ENCODE measurements at places on chromosomes 6 and 20.

DNA sequence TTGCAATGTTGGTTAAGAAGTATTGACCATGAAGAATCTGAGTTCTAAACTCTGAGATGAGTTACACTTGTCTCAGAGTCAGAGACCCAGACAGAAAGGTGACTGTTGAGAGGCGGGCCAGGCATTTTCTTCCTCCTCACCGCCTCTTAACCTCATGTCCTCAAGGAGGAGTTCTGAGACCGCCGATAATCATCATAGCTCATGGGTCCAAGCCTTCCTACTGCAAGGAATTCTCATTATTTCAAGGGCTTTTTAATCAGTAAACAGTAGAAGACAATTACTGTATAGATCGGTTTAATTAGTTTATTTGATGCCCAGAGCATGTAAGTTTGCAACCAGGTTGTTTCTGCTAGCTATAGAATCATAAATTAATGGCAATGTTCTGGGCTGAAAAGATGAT, 382.4 kb upstream of the MMS22L start:
- DNase-seq, result no peak

DNA sequence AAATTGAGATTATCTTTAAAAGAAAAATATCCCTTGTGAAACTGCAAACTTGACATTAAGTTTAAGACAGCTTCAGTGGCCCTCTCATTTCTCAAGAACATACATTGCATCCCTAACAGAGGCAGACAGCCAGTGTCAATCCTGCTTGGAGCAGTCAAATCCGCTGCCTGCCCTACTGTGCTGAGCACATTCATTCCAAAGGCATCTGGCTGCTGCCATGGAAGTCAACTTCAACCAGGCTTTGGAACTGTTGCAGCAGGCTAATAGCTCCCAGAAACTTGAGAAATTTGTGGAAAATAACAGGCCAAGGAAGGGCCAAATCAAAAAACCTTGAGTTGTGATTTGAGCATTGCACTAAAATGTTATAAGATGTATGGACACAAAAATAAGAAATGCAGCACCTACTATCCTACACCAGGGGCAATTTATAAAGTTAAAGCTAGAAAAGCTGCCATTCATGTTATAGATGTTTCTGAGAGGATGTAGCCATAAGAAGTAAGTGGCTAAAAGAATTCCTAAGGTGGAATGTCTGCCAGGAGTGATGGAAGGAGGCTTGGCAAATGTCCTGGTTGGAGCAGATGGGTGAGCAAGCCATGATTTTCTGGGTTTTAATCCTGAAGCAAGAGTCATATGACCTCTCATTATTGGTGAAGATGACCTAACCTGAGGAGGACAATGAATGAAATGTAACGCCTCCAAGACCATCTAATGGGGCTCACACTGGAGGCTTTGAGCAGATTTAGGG, 31.4 kb upstream of the HAO1 start:
- no peak for DNase-seq

- no peak for DNase-seq
These were observed 9.9 kb downstream of the PROCR start for GRCh38 chr20:35181731-35182130.

DNA sequence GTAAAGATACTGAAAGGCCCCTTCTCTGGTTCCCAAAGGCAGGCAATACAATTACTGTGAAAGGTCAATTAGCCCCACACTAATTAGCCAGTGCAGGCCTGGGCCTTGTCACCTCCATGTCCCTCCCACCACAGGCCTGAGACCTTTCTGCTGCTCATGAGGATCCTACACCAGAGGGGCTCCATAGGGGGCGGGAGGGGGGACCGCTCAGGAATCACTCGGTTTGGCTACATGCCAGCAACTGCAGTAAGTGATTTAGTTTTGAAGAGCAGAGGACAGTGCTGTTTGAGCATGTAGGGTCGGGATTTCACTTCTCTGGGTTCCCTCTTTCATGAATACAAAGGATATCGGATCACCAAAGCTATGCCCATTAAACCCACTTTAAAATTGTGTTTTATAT, 455.6 kb downstream of the PRKN start:
- DNase-seq, result no peak

DNA sequence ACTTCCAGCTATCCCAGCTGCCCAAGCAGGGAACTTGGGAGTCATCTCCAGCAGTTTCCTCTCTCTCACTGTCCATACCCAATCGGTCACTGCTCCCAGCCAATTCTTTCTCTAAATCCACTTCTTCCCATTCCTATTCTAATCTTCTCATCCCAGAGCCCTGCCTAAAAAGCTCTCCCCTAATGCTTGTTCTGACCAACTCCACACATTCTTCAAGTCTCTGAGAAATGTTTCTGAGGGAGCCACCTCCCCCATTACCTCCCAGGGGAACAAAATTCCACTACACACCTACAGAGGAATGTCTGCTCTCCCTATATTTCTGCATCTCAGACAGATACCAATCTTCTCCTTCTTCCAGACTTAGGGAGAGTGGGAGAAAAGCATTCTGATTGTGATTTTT, 14.0 kb downstream of the SLC17A4 start:
- DNase-seq, result no peak

- no peak for DNase-seq
These were observed 123.8 kb downstream of the CDKAL1 start for GRCh38 chr6:20658053-20658452.

DNA sequence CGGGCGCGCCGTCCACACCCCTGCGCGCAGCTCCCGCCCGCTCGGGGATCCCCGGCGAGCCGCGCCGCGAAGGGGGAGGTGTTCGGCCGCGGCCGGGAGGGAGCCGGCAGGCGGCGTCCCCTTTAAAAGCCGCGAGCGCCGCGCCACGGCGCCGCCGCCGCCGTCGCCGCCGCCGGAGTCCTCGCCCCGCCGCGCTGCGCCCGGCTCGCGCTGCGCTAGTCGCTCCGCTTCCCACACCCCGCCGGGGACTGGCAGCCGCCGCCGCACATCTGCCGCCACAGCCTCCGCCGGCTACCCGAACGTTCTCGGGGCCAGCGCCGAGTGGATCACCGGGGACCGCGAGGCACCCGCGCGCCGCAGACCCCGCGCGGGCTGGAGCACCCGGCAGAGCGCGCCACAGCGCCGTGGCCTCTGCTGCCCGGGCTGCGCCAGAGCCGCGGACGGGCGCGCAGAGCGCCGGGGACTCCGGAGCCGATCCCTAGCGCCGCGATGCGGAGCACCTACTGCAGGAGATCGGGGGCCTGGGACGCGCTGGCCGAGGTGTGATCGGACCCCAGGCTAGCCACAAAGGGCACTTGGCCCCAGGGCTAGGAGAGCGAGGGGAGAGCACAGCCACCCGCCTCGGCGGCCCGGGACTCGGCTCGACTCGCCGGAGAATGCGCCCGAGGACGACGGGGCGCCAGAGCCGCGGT, at the start of gene BMP2:
BMP2 (plus strand) TSS at position 151 of the 692 bp plus-strand sequence. CDS start 2,441 bp downstream, outside the sequence.
- DNase-seq, result peak; percentile 77

DNA sequence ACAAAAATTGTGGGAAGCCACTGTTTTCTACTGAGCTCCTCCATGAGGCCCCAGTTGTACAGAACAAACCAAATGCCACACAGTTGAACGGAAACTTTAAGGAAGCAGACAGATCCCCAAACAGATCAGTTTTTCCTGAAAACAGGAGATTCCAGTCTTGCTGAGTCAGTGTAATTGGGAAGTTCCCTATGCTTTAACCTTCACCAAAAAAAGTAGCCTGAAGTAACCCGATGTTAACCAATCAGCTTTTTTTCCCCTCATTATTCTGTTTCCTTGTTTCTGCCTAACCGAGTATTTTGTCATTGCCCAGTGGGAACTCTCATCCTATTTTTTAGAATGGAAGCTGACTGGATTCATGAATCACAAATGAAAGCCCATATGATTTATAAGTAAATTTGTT, 36.7 kb downstream of the MARCKS start:
- DNase-seq, result peak; percentile 63

DNA sequence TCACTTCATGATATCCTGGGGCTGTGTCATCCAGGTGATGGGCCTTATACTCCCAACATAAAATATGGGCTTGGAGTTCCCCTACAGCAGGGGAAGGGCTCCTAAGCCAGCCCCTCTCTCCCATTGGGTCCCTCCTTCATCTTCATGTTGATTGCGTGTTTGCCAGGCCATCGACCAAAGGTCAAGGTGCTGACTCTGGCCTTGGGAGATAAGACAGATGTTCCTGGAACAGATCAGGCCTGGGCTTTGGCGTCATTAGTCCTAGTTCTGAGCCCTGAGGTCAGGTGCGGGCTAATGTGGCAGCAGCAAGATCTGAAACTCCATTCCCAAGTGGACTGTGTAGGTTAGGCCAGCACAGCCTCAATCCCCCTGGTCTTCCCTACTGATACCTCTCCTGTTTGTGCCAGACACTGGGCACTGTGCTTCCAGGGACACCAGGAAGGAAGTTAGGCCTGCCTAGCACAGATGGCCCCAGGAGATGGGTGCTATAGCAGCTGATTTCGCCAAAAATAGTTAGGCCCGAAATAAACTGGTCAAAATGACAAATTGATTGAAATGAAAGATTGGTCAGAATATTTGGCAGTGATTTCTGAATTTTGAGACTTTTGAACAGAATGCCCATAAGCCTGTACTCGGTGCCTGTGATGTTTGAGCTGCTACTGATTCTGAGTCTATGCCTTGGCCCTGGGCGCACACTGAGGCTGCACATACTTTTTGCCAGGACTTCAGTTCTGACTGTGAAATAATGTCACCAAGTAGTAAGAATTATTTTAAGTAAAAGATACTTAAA, 28.8 kb downstream of the EPB41L1 start:
- no peak for DNase-seq

DNA sequence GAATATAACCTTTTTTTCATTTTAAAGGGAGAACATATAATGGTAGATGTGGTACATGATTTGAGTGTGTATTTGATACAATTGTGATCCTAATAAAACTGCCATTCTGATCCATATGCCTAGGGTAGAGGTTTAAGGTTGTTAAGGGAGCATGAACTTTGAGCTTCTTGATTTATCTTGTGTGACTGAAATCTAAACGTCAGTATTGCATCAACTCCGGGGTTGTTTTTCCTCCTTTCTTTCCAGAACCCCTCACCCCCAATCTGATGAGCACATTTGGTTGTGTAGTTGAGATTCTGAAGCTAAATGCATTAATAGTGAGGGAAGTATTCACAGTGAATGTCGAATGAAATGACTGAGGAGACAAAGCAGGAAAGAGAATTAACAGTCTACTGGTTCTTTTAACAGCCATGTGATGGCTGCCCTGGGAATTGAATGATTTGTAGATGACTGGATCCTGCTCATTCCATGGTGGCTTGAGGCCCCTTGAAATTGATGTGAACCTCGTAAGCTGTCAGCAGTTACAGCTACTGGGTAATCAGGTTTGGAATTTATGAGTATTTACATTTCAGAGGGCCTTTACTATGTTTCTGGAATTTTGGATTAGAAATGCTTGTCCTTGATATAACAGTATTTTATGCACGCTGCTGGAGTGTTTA, 44.8 kb downstream of the FARS2 start:
- DNase-seq, result no peak

DNA sequence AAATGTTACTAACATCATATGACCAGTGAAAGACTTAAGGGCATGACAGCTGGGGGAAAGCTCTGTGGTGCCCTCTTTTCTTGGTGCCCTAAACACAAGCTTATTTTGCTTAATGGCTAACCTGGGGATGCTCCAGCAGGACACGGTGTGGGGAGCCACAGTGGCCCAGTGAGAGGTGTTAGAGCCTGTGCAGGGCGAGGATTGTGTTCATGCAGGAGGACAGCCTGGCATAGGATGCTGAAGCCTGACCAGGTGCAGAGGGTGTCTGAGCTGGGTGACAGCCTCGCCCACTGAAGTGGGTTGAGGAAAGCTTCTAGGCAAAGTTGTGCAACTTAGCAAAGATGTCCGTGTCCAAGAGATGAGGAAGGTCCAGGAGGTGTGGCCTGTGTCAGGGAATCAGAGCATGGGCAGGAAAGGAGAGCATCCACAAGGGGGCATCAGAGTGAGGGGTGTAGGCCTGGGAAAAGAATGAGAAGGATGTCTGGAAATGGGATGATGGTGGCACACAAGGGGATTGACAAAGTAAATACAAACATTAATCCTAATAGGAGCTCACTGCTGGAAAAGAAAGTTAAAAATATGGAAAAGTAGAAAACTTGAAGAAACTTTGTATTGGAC, 33.9 kb downstream of the SLC17A4 start:
- peak; percentile 56 for DNase-seq

GRCh38 chr6:70112716-70113115, 190.2 kb downstream of the COL9A1 start:
- DNase-seq, result no peak

DNA sequence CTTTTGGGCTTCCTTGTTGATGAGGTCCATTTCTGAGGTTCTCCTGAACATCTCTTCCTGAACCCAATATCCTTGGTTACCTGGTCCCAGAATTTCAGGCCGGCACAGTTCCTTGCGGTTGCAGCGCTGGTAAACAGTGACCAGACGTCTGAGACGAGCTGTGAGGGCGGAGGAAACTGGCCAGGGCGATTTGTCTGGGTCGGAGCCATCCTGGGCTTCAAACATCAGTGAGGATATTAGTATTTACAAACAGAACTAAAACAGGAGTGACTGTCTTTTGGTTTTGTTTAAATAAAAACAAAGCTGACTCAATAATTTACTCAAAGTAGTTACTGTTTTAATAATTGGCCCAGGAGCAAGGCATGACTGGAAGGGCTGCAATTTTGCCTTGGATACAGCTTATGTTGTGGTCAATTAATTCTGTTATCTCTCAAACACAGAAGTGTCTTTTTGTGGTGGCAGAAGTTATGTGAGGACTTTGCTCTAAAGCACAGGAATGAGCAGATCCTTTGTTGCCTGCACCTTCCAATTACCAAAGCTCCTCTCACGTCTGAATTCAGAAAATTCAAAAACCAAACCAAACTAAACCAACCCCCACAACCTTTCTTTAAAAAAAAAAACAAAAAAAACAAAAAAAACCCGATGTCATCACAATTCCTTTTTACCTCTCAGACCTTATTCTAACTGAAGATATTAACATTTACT, 58.7 kb upstream of the EMILIN3 start:
- DNase-seq, result no peak

GRCh38 chr6:31621991-31622390, 1.5 kb downstream of the PRRC2A start:
- DNase-seq, result no peak

DNA sequence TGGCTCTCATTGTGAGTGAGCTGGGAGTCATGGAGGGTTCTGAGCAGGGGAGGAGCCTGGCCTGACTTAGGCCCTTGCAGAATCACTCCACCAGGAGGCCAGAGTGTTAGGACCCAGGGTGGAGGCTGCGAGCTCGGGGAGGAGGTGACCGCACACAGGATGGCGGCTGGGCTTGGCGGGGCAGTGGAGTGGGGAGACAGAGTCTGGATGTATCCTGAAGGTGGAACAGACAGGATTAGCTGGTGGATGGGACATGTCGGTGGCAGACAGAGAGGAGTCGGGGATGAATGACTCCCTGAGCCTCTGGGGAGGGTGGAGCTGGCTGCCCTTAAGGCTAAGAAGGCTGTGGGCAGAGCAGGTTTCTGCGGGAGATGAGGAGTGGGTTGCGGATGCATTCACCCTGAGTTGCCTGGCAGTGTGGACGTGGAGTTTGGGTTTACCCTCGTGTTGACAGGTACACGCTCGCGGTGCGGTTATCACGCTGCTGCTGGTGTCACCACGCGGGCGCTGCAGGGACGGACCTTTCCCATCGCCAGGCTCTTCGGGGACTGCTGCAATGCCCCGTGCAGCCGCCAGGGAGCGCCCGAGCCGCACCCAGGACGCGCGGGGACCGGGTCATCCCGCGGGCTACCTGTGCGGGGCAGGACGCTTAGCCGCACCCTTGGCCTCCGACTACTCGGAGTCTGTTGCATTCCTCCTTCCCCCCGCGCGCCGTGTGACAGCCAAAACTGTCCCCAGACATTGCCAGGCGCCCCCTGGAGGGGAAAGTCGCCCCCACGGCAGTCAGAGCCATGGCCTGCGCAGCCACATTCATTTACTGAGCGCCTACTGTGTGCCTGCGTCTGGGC, 43.0 kb upstream of the PTGIS start:
- DNase-seq, result peak; percentile 72

All from suppressor macrophage treated with lipopolysaccharide for 1 hour (primary cell).